ENCODE measurements at places on chromosomes 1 and 21.

GRCh38 chr1:240720976-240721375 lies 109.0 kb upstream of the GREM2 start:
- no peaks in the 10 kb centered on the region for H3K27me3 ChIP-seq
- H3K36me3 ChIP-seq = no peaks in the 10 kb centered on the region
- H3K4me1 ChIP-seq = no peaks in the 10 kb centered on the region

- no peak overlapping the region for H3K27ac ChIP-seq
- no peaks in the 10 kb centered on the region for H3K36me3 ChIP-seq
- H3K4me1 ChIP-seq = no peaks in the 10 kb centered on the region
- no peaks in the 10 kb centered on the region for H3K27me3 ChIP-seq
- DNase-seq = no peak
- H3K4me3 ChIP-seq = no peak overlapping the region
These were observed 10.1 kb upstream of the ABCA4 start for GRCh38 chr1:94130851-94131595.

DNA sequence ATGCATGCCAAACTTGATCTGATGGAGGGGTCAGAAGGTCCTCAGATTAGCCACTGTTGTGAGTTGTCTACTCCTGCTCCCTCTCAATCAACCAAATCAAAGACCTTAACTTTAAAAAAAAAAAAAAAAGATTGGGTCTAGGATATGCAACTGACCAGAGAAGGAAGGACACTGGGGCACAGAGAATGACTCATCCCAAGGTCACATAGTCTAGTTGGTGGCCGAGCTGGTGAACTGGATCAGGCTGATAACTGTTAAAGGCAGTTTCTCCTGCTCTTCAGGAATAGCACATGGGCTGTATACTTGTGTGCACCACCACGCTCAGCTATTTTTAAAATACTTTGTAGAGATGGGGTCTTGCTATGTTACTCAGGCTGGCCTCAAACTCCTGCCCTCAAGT lies 14.8 kb upstream of the S100A7 start:
- H3K27ac ChIP-seq = no peak overlapping the region
- no peaks in the 10 kb centered on the region for H3K4me1 ChIP-seq
- DNase-seq = no peak
- no peaks in the 10 kb centered on the region for H3K36me3 ChIP-seq
- H3K4me3 ChIP-seq = no peak overlapping the region

GRCh38 chr1:116852910-116853309 lies 56.8 kb upstream of the PTGFRN start:
- H3K4me3 ChIP-seq = no peak overlapping the region
- H3K27ac ChIP-seq = no peak overlapping the region
- H3K36me3 ChIP-seq = no peaks in the 10 kb centered on the region
- no peak for DNase-seq

- H3K27me3 ChIP-seq = no peaks in the 10 kb centered on the region
- no peak overlapping the region for H3K27ac ChIP-seq
- DNase-seq = no peak
- no peaks in the 10 kb centered on the region for H3K4me1 ChIP-seq
These were observed 10.9 kb downstream of the CFAP107 start for GRCh38 chr1:12756768-12757413.

DNA sequence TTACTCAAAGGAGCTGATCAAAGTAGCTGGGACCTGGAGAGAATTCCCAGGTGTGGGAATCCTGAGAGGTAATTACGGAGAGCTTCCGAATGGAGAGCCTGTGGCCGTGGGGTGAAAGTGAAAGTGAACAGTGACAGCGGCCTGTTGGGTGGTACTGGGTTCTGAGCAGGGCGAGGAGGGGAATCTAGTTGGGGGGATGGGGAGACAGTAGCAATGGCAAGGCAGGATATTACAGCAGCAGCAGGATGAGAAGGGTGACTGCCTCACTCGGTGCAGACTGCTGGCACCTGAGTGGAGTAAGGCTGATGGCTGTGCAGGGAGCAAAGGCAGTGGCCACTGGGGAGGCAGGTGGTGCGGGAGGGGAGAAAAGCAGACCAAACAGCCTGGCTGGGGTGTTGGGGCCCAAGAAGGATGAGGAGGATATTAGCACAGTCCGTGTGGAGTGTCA lies 70.3 kb upstream of the PRDX6 start:
- no peak overlapping the region for H3K4me3 ChIP-seq
- DNase-seq = no peak
- 0 out of 2 replicates have a peak, but pooled peaks cover 5% of the 10 kb centered on the region for H3K4me1 ChIP-seq
- H3K27ac ChIP-seq = no peak overlapping the region
- H3K27me3 ChIP-seq = no peaks in the 10 kb centered on the region
- 0 out of 2 replicates have a peak, but pooled peaks cover 2% of the 10 kb centered on the region for H3K36me3 ChIP-seq

DNA sequence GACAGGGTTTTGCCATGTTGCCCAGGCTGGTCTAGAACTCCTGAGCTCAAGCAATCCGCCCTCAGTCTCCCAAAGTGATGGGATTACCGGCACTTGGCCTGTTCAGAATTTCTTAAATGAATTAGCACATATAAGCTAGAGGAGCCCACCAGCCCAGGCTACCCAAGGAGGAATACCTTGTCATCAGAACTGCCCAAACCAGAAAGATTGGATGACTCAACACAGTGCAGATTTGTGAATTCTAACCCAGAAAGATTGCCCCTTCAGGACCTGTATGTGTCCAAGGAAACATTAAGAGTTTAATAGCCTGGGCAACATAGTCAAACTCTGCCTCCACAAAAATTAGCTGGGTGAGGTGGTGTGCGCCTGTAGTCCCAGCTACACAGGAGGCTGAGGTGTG lies 14.0 kb upstream of the LIN9 start:
- H3K27ac ChIP-seq = no peak overlapping the region
- H3K27me3 ChIP-seq = no peaks in the 10 kb centered on the region
- no peak for DNase-seq
- H3K36me3 ChIP-seq = no peaks in the 10 kb centered on the region
- H3K4me1 ChIP-seq = no peaks in the 10 kb centered on the region

GRCh38 chr1:6889875-6890480 lies 104.7 kb downstream of the CAMTA1 start:
- peaks cover 3% of the 10 kb centered on the region for H3K36me3 ChIP-seq
- no peaks in the 10 kb centered on the region for H3K27me3 ChIP-seq
- H3K4me3 ChIP-seq = peak overlapping the region; percentile 48
- H3K4me1 ChIP-seq = no peaks in the 10 kb centered on the region

DNA sequence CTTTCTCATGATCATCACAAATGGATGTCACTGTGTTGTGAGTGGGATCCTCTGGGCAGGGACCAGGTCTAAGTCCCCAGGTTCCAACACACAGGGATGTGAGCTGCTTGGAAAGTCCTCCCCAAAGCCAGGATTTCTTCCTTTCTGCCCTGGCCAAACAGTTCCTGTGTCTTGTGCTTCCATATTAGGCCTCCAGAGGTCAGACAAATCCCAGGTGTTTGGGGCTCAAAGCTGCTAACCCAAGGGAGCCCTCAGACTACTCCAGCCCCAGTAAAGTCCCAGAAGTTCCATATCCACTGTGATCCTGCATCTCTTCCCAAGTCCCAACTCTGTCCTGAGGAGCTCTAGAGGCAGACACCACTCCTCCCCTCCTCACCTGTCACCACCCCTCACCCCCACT lies 27.7 kb upstream of the MAGOH start:
- DNase-seq = no peak
- no peaks in the 10 kb centered on the region for H3K27me3 ChIP-seq
- peaks cover 47% of the 10 kb centered on the region for H3K36me3 ChIP-seq
- H3K27ac ChIP-seq = no peak overlapping the region
- no peaks in the 10 kb centered on the region for H3K4me1 ChIP-seq

GRCh38 chr1:162067466-162067865 lies 2.0 kb upstream of the NOS1AP start:
- peaks cover 28% of the 10 kb centered on the region for H3K4me1 ChIP-seq
- no peaks in the 10 kb centered on the region for H3K36me3 ChIP-seq
- no peak overlapping the region for H3K27ac ChIP-seq
- no peak for DNase-seq
- no peak overlapping the region for H3K4me3 ChIP-seq
- peaks cover 24% of the 10 kb centered on the region for H3K27me3 ChIP-seq

- H3K4me3 ChIP-seq = no peak overlapping the region
- peaks cover 4% of the 10 kb centered on the region for H3K36me3 ChIP-seq
- peaks cover 36% of the 10 kb centered on the region for H3K4me1 ChIP-seq
These were observed 25.8 kb downstream of the SSBP3 start for GRCh38 chr1:54380290-54380882.

DNA sequence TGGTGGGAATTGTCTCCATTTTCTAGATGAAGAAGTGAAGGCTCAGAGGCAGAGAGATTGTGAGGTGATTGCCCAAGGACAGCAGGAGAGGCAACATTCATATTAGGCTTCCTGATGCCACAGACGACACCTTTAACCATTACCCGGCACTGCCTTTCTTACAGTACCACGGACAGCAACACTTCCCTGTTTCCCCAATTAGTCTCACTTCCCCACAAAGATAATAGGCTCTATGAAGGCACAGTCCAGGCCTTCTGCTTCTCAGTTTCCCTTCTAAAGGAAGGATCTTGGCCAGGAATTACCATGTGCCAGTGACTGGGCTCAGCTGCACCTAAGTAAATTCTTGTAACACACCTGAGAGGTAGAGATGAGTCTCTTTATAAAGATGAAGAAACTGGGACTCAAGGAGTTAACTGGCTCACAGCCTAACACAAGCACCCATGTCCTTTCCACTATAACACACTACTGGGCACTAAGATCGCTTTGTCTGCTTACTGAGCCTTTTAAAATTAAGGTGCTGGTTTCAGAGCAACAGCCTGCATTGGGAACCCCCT lies 9.6 kb downstream of the IGSF9 start:
- H3K4me3 ChIP-seq = no peak overlapping the region
- H3K4me1 ChIP-seq = no peaks in the 10 kb centered on the region
- no peak for DNase-seq
- H3K27me3 ChIP-seq = no peaks in the 10 kb centered on the region
- H3K27ac ChIP-seq = no peak overlapping the region
- no peaks in the 10 kb centered on the region for H3K36me3 ChIP-seq

GRCh38 chr1:26946270-26946669 lies 14.0 kb downstream of the KDF1 start:
- H3K4me3 ChIP-seq = no peak overlapping the region
- no peak for DNase-seq
- H3K36me3 ChIP-seq = peaks cover 28% of the 10 kb centered on the region
- H3K27me3 ChIP-seq = no peaks in the 10 kb centered on the region

GRCh38 chr1:26994787-26995517 lies 1.5 kb downstream of the TRNP1 start:
- H3K27me3 ChIP-seq = no peaks in the 10 kb centered on the region
- peak overlapping the region; percentile 71 for H3K4me3 ChIP-seq
- no peak for DNase-seq
- peaks cover 12% of the 10 kb centered on the region for H3K4me1 ChIP-seq
- H3K36me3 ChIP-seq = no peaks in the 10 kb centered on the region

- DNase-seq = no peak
- H3K4me3 ChIP-seq = peak overlapping the region; percentile 99
- H3K36me3 ChIP-seq = peaks cover 13% of the 10 kb centered on the region
- peaks cover 16% of the 10 kb centered on the region for H3K4me1 ChIP-seq
These were observed 647 bp downstream of the DESI2 start for GRCh38 chr1:244653439-244654107.

- no peak for DNase-seq
- H3K4me1 ChIP-seq = peaks cover 11% of the 10 kb centered on the region
- peak overlapping the region; percentile 61 for H3K27ac ChIP-seq
- no peaks in the 10 kb centered on the region for H3K27me3 ChIP-seq
- H3K36me3 ChIP-seq = peaks cover 8% of the 10 kb centered on the region
These were observed 51.5 kb upstream of the PTCH2 start for GRCh38 chr1:44894591-44894990.

- no peaks in the 10 kb centered on the region for H3K27me3 ChIP-seq
- H3K27ac ChIP-seq = no peak overlapping the region
- no peak overlapping the region for H3K4me3 ChIP-seq
These were observed 593.1 kb downstream of the NUF2 start for GRCh38 chr1:163914785-163915413.

DNA sequence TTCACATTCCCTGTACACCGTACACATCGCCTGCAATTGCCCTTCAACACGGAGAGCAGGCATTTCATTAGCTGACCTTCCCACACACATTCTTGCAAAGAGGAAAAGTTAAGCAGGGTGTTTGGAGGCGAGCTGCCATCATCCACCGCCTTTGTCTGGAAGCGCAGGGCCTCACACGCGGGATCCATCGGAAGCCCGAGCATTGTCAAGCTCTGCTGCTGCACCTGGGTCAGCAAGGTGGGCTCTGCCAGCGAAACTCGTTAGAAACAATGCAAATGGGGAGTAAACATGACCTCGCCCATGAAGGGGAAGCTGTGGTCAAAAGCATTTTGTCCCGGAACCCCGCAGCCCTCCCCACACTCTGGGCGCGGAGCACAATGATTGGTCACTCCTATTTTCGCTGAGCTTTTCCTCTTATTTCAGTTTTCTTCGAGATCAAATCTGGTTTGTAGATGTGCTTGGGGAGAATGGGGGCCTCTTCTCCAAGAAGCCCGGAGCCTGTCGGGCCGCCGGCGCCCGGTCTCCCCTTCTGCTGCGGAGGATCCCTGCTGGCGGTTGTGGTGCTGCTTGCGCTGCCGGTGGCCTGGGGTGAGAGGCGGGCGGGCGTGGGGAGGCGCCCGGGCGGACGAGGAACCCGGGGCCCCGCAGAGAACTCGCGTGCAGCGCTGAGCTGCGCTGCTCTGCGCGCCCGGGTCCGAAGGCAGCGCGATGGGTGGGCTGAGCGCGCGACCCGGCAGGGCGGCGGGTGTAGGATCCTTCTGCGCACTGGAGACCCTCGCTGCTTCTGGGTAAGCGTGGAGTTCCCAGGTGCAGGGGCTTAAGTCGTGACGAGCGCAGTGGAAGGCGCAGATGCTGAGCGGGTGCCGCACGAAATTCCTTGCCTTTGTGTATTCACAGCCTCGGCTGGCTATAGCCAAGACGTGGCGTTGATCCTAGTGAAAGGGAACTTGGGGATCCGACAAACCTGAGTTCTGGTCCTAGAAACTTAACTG lies at the start of gene CR1:
Gene CR1 (plus strand): TSS at position 357 of the 992 bp plus-strand sequence. CDS start 111 bp downstream, at position 468.
- H3K36me3 ChIP-seq = no peaks in the 10 kb centered on the region
- H3K27me3 ChIP-seq = peaks cover 37% of the 10 kb centered on the region
- H3K4me3 ChIP-seq = no peak within 1 kb of the TSS
- no peaks in the 10 kb centered on the region for H3K4me1 ChIP-seq

DNA sequence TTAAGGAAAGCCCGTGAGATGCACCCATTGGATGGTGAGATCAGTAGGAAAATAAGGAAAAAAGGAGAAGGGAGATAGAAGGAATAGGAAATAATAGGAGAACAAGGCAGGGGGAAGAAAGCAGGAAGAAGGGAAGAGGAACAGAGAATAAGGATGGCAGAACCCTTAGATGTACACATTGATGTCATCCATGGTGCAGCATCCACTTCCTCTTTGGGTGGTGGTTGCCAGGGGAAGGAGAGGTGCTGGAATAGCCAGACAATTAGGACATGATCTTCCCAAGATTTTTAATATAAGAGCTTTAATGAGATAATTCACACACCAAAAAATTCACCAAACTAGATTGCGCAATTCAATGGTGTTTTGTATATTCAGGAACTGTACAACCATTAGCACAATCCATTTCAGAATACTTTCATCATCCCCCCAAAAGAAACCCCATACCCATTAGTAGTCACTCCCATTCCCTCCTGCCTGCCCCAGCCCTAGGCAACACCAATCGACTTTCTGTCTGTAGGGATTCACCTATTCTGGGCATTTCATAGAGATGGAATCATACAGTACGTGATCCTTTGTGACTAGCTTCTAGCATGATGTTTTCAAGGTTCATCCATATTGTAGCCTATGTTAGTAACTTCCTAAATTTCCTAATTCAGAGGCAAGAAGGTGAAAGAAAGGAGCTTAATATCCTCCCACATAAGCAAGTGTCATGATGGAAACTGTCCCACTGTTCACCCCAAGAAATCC lies 121.4 kb downstream of the PLXNA2 start:
- H3K36me3 ChIP-seq = peaks cover 3% of the 10 kb centered on the region
- no peaks in the 10 kb centered on the region for H3K27me3 ChIP-seq
- H3K4me3 ChIP-seq = no peak overlapping the region
- no peak overlapping the region for H3K27ac ChIP-seq
- no peak for DNase-seq
- H3K4me1 ChIP-seq = peaks cover 6% of the 10 kb centered on the region

- H3K4me3 ChIP-seq = no peak overlapping the region
- H3K36me3 ChIP-seq = no peaks in the 10 kb centered on the region
- no peaks in the 10 kb centered on the region for H3K27me3 ChIP-seq
- DNase-seq = no peak
- H3K27ac ChIP-seq = no peak overlapping the region
These were observed 38.4 kb downstream of the LHX8 start for GRCh38 chr1:75172556-75172955.
